HCEC 1CT (cell line): ENCODE measurements at places on chromosomes 13 and 19.
A peak's percentile ranks its signal among the peaks of the same experiment; 100 is the strongest.

DNA sequence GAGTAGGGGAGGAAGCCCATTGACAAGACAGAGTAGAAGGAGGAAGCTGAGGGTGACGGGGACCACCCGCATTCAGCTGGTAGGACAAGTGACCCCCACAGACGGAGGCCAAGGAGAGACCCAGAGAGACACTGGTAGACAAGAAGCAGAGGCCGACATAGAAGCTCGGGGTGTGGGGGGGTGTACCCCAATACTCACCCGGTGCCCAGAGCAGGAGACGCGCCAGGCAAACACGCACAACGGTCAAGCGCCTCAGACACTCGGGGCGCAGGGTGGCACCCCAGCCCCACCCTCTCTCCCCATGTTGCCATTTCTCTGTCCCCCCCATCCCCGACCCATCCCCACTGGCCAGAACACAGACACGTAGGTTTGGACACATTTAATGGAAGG lies 23.5 kb downstream of the SHANK1 start:
- DNase-seq, result no peak

GRCh38 chr19:20925481-20925880 lies 2.4 kb downstream of the ZNF85 start:
- DNase-seq, result no peak

- DNase-seq, result peak; percentile 56
These were observed 31.4 kb downstream of the NFIX start for GRCh38 chr19:13026462-13027370.

DNA sequence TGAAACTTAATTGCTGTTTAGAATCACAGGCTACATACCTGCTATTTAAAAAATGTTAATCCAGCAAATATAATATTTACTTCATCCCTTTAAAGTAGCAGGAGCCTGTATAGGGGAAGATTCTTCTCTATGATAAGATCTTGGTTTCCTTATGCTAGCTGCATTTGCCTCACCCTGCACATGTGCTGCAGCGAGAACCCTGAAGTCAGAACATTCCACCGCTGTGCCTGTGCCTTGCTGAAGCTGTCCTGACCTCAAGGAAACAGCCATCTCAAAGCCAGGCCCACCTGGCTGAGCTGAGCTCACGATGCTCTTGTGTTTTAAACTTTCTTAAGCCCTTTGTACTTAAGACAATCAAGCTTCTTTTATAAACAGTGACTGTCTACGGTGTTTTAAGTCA lies 355.0 kb upstream of the PCDH20 start:
- no peak for DNase-seq

- DNase-seq, result peak; percentile 21
These were observed 576.7 kb upstream of the PCDH9 start for GRCh38 chr13:67806796-67807195.

DNA sequence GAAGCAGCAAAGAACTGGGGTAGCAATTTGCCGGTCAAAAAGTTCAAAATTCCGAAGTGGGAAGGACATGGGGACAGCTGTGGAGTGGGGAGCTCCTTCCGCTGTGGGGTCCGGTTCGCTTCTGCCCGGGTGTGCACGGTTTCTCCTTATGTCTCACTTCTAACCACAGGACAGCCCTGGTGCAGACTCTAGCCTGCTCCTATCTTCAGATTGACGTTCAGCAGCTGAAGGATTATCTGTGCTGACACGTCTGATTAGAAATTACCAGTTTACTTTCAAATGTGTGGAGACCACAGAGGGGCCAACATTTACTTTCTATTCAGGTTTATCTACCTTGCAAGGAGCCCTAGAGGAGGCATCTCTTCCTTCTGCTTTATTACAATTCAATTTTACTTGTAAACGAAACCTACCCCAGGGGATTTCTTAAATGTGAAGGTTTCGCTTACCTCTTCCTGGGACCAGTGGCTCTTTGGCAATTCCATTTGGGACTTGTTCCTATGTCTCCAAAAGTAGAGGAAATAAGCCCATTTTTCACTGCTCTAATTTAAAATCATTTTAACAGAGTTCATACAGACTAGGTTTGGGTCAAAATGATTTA lies 27.3 kb downstream of the LHFPL6 start:
- DNase-seq, result no peak

- no peak for DNase-seq
These were observed 12.9 kb upstream of the ZNF780A start for GRCh38 chr19:40103600-40103999.

DNA sequence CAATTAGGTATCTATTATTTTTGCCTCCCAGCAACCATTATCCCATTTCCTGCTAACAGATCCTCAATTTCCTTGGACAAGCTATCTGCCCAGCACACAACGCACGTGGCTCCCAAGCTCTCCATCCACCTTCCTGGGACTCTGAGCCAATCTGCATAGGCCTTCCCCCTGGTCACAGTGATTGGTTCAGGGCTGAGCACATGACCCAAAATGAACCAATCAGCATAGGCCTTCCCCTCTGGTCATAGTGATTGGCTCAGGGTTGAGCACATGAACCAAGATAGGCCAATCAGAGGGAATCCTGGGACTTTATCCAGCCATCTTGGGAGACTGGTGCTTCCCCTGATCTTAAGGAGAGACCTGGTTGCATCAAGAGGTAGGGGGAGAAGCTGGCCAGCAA lies 5.8 kb downstream of the CPAMD8 start:
- no peak for DNase-seq

DNA sequence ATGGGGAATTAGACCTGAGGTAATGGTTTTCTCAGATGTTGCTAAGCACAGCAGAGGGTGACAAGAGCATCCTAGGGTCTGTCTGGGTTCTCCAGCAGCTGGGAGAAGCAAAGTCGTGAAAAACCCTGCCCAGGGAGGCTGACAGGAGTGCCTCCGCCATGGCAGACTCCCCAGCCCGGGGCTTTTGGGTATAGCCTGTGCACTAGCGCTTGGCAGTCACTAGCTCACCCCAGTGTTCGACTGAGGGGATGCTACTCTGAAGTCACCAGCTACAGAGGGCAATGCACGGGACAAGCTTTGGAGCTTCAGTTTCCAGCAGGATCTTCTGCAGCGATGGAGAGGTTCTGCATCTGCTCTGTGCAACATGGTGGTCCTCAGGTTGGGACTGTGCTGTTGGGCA lies 87.5 kb downstream of the ING1 start:
- DNase-seq, result no peak

DNA sequence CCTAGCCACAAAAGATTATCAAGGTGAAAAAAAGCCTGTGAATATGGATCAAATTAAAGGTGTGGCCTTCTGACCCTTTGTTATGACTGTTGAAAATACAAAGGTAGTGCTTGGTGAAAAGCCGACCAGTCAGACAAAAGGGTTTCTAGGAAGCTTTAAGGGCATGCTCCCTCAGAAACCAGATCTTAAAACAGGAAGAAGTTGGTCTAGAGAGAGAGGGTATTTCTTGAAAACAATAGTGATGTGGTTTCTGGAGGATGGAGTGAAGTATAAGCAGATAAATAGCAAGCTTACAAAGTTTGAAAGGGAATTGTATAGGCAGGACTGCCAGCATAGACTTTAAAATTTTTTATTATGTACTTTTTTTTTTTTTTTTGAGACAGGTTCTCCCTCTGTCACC lies 5.0 kb upstream of the EID2 start:
- no peak for DNase-seq

DNA sequence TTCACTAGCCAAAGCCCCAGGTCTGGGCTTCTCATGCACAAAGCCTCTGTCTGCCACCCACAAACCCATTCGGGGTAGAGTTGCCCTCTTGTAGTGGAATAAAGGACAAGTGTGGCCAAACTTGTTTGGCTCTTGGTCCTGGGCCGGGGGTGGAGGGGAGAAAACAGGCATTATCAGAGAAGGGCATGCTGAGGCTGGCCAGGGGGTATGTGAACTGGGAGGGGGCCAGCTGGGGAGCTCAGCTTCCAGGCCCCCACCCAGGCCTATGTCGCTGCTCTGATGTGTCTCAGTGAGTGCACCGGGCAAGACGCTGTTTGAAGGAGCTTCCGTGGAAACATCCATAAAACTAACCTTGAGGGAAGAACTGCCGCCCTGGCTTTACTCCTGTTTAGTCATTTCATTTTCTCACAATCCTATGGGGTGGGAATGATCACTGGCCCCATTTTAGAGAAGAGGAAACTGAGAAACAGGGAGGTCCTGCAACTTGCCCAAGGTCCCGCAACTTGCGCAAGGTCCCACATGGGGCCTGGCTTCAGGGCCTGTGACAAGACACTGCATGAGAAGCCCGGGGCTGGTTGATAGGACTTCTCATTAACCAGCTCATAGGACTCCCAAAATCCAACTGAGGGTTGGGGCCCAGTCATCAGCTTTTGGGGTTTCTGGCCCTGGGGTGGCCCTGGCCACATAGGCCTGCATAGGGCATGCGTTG lies 30.8 kb downstream of the CCNE1 start:
- no peak for DNase-seq
